Osteocyte (in vitro differentiated cells): ENCODE measurements at places on chromosomes 16 and 17. TPM values are rescaled to one million over a fixed set of nuclear protein-coding genes. Genes with fewer than 3 reads are reported as not detected.

The BRIP1 gene
- total RNA-seq, result 4.6 and 6.0 TPM in 2 replicates

The KRT23 gene
- not detected in 2 replicates for total RNA-seq

The MYH2 gene
- not detected in 2 replicates for total RNA-seq

The LGALS9 gene
- total RNA-seq, result 3.1 and 4.5 TPM in 2 replicates

The KRTAP1-1 gene
- not detected in 2 replicates for total RNA-seq

The TIMM22 gene
- total RNA-seq, result 12.6 and 12.8 TPM in 2 replicates

The FBXW10 gene
- not detected in 2 replicates for total RNA-seq

The HBM gene
- not detected in 2 replicates for total RNA-seq

The IRF8 gene
- not detected in 2 replicates for total RNA-seq

The CNTNAP1 gene
- total RNA-seq, result 35.8 and 40.4 TPM in 2 replicates

The MAZ gene
- 304 and 305 TPM in 2 replicates for total RNA-seq

The TMEM235 gene
- not detected in 2 replicates for total RNA-seq

The KRTAP16-1 gene
- not detected in 2 replicates for total RNA-seq

The ATP2C2 gene
- total RNA-seq, result not detected in 2 replicates

The GAN gene
- total RNA-seq, result 9.2 and 11.9 TPM in 2 replicates

The NUDT7 gene
- total RNA-seq, result 1.4 and 3.2 TPM in 2 replicates

The NPIPA5 gene
- 5.7 and 8.0 TPM in 2 replicates for total RNA-seq

The KRT28 gene
- total RNA-seq, result not detected in 2 replicates

The NEUROD2 gene
- not detected in 2 replicates for total RNA-seq

The OTOA gene
- 0.08 TPM in 1 of 2 replicates, not detected in the other for total RNA-seq

The INCA1 gene
- 0.89 and 1.8 TPM in 2 replicates for total RNA-seq

The CLEC10A gene
- total RNA-seq, result not detected in 2 replicates

The HBA2 gene
- total RNA-seq, result not detected in 2 replicates

The PITPNM3 gene
- 0.78 and 0.94 TPM in 2 replicates for total RNA-seq

The PIK3R5 gene
- total RNA-seq, result not detected in 2 replicates

The ENGASE gene
- total RNA-seq, result 36.3 and 38.4 TPM in 2 replicates

The CCDC43 gene
- 17.6 and 17.8 TPM in 2 replicates for total RNA-seq

The SOX8 gene
- 0.27 and 0.31 TPM in 2 replicates for total RNA-seq

The NATD1 gene
- 18.5 and 18.8 TPM in 2 replicates for total RNA-seq

The TSPAN10 gene
- total RNA-seq, result 1.1 and 1.6 TPM in 2 replicates

The PDIA2 gene
- not detected in 2 replicates for total RNA-seq

The DCXR gene
- 69.0 and 71.0 TPM in 2 replicates for total RNA-seq

The HOXB6 gene
- total RNA-seq, result not detected in 2 replicates

The PSMB3 gene
- 144 TPM in 2 replicates for total RNA-seq

The MYH8 gene
- not detected in 2 replicates for total RNA-seq

The DPEP3 gene
- total RNA-seq, result not detected in 2 replicates
